Right renal pelvis (tissue), 4 donors: ENCODE measurements at places on chromosomes 7 and 10. TPM values are rescaled to one million over a fixed set of nuclear protein-coding genes. Genes with fewer than 3 reads are reported as not detected.

GRCh38 chr7:41084381-41084780 lies 618.5 kb downstream of the INHBA start:
- DNase-seq, result no peak

DNA sequence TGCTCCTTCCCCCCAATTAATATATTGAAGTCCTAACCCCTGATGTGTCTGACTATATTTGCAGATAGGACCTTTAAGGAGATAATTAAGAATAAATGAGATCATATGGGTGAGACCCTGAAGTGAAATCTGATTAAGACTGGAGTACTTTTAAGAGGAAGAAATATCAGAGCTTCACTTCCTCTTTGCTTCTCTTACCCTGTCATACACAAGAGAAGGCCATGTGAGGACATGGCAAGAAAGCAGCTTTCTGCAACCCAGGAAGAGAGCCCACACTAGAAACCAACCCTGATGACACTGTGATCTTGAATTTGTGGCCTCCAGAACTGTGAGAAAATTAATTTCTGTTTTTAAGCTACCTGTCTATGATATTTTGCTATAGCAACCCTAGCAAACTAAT lies 44.2 kb downstream of the JMJD1C start:
- no peak for DNase-seq

DNA sequence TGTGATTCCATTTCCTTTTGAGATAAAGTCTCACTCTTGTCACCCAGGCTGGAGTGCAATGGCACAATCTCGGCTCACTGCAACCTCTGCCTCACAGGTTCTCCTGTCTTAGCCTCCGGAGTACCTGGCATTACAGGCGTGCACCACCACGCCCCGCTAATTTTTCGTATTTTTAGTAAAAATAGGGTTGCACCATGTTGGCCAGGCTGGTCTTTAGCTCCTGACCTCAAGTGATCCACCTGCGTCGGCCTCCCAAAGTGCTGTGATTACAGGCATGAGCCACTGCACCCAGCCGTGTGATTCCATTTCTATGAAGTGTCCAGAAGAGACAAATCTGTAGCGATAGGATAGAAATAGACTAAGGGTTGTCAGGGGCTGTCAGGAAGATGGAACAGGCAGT lies 60.4 kb downstream of the CLIP2 start:
- no peak for DNase-seq

DNA sequence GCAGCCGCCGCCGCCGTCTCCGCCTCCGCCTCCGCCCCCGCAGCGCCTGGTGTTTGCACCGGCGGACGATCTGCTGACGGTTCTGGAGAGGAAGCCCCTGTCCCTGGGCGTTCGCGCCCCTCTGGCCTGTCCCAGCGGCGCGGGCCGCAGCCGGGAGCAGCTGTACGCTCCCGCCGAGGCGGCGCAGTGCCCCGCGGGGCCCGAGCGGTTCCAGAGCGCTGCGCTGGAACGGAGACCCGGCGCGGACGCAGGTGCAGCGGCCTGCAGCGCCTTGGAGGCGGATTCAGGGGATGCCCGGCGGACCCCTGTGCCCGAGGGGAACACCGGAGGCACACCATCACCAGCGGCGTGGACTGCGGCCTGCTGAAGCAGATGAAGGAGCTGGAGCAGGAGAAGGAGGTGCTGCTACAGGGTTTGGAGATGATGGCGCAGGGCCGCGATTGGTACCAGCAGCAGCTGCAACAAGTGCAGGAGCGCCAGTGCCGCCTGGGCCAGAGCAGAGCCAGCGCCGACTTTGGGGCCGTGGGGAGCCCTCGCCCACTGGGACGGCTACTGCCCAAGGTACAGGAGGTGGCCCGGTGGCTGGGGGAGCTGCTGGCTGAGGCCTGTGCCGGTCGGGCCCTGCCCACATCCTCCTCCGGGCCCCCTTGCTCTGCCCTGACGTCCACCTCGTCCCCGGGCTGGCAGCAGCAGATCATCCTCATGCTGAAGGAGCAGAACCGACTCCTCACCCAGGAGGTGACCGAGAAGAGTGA lies 24.8 kb upstream of the ZNF735 start:
- no peak for DNase-seq

TLX1 gene
- 0.04 TPM for polyA plus RNA-seq

FKBP6 gene
- 0.42 TPM for polyA plus RNA-seq

TAS2R3 gene
- polyA plus RNA-seq, result 0.44 TPM

SLIT1 gene
- polyA plus RNA-seq, result 7.7 TPM
